ENCODE measurements at places on chromosomes 7 and 10.

GRCh38 chr10:71088054-71088453, 124.3 kb upstream of the UNC5B start:
- no peak for DNase-seq

GRCh38 chr10:133201151-133201947, 28.7 kb upstream of the UTF1 start:
- no peak for DNase-seq

GRCh38 chr10:92847202-92847864, 987 bp upstream of the EXOC6 start:
- DNase-seq = no peak

DNA sequence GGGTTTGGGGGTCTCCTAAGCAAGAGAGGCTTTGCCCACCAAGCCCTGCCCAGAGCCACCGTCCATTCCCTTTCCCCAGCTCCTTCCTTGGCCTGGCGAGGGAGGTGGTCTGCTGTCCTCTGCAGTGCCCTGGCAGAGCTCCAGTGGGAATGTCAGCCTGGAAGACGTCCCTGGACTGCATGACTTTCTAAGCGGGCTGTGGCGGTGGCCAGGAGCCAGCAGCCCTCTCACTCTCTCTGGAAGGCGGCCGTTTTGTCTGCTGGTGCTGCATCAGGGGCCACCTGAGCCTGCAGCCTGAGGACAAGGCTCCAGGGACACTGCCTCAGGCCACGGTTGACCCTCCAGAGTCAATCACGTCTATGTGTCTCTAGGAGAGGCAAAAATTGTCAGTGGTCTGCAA, 271.0 kb downstream of the SKAP2 start:
- peak; percentile 63 for DNase-seq

GRCh38 chr7:2763597-2763996, 75.6 kb downstream of the AMZ1 start:
- no peak for DNase-seq

GRCh38 chr10:42875798-42876341, 93.3 kb downstream of the BMS1 start:
- DNase-seq = peak; percentile 64

- peak; percentile 80 for DNase-seq
Observed at GRCh38 chr10:96339956-96340904, 18.6 kb downstream of the OPALIN start.

DNA sequence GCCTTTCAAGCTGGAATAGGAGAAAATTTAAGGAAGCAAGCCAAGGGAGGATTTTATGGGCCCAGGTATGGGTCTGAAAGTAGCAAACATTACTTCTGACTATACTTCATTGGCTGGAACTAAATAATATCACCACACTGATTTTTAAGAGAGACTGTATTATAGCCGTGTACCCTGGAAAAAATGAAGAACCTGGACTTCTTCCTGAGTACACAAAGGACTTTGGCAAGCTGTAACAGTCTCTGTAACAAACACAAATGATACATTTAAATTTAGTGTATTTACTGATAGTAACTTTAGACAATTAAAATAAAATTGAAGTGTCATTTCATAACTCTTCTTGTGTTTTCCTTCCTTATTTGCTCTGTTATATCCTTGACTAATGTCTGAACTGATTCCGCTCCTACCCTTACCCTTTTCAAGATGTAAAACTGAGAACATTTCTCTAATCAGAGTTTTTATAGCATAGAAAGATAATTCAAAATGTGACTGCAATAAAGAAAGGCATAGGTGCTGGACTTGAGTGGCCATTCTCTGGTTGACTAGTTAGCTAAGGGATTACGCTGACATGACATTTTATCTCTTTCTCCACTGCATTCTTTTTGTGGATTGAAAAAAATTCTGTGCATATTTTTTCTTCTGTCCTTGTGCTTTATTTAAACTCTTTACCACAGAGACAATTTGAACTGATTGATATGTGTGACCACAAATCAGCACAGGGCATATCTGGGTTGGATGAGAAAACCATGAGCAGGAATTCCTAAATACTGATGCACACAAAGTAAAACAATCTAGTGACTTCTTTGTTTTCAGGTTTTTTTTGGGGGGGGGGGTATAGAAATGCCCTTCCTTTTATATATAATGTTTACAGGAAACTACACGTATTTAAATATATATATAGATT, 349.7 kb downstream of the MDFIC start:
- no peak for DNase-seq

DNA sequence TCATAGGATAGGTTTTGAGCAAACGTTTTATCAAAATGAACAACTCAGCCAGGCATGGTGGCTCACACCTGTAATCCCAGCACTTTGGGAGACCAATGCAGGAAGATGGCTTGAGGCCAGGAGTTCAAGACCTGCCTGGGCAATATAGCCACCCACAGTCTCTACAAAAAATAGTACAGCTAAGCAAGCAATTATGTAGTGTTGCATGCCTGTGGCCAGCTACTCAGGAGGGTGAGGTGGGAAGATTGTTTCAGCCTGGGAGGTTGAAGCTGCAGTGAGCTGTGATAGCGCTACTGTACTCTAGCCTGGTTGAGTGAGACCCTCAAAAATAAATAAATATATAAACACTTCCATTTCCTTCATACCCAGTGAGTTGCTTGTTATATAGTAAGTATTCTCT, 67.1 kb downstream of the LSMEM1 start:
- DNase-seq = no peak

GRCh38 chr7:73342645-73343044, 14.7 kb downstream of the FKBP6 start:
- DNase-seq = peak; percentile 84

DNA sequence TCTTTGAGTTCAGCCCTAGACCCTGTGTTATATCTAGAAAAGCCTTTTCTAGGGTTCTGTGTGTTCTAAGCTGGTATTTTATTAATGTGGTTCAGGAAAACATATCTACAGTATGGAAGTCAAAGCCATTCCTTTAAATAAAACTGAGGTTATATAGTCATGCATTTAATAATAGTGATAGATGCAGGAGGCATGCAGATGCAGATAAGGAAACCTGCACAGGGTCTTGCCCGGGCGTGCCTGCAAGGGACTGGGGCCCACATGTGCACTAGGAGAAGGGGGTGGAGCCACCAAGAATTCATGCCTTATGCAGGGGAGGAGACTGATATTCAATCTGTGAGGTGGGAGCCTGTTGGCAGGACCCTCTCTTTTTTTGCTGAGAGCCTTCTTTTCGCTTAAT, 171.5 kb downstream of the PRPF18 start:
- peak; percentile 45 for DNase-seq

DNA sequence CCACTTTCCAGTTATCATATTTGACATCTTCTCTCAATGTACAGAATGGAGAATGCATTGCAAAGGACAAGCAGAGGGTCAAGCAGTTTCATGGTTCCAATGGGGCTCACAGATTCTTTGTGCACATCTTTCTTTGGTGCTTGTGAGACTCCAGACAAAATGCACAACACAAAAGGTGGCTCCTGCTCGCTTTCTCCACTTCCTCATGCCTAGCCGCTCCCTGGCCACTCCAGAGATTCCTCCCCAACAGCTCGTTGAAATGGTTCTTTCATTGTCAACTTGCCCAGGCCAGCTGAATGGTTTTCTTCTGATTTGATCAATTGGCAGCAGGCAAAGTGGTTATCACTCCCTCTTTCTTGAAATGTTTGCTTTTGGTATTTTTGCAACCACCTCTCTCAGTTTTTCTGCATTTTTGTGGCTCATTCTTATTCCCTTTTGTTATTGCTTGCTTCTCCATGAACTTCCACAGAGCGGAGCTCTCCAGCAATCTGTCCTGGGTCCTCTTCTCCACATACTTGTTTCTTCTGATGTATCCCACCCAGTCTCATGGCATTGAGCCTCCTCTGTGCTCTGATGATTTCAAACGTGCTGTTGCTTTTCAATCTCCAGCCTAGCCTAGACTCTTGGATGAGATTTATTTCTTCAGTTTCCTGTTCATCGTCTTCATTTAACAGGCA, 507.8 kb upstream of the MKI67 start:
- peak; percentile 57 for DNase-seq

- DNase-seq = no peak
Observed at GRCh38 chr10:71075086-71075758, 137.1 kb upstream of the UNC5B start.

DNA sequence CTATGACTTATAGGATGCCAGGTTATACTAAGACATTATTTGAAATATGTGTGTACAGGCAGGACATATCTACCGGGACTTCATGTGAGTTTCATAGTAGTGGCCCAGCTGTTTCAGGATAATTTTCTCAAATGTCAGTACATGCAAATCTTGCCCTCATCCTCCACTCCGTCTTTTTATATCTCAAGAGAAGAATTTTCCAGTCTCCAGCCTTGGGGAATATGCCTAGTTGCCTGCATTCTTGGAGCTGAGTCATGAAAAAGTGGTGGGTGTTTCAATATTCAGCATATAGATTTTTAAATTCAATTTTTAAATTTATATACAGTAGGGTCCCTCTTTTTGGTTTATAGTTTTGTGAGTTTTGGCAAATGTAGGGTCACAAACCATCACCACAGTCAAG, 236.7 kb downstream of the OTUD1 start:
- no peak for DNase-seq

DNA sequence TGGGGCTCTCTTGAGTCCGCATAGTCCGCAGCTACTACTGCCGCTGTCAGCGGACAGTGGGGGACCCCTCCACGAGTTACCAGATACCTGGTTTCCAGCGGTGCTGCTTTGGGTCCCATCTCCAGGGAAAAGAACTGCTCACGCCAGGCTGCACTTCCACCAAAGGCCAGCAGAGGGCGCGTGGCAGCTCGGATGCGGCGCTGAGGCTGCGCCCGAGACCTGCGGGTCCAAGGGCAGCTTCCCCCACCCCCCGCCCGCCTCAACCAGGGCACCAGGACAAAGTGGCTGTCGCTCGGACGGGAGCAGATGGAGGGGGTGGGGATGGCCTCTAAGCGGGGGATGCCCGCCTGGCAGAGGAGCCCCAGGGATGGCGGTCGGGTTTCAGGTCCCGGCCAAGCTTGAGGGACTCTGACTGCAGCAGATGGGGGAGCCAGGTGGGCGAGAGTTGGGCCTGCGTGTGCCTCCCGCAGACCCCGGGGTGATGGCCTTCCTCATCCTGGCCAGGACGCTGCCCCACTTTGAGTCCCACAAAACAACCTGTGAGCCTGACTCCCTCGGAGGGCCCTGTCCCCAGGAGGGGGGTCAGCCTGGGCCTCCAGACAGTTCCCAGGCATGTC, 23.8 kb upstream of the ZNF735 start:
- no peak for DNase-seq

DNA sequence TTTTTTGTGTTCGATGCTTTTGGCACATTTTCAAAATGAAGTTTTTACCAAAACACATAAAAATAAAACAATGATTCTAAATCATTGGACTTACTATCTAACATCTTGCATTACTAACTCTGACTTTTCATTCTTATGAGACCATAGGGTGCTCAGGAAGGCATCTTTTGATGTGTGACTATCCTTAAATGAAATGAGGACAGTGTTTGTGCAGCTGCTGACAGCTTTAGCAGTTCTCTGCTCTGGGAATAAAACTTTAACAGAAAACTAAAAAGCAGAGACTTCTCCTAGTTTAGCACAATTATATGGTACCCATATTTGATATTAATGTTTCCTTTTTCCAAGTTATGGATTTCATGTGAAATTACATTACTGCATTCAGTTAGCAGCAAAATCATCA, 471.6 kb downstream of the ARL4A start:
- no peak for DNase-seq

GRCh38 chr7:39949971-39950472, at the start of gene CDK13:
CDK13 (plus strand) TSS chr7:39950256; CDS start chr7:39950642, 386 bp downstream.
- peak; percentile 83 for DNase-seq

- DNase-seq = peak; percentile 80
Observed at GRCh38 chr7:80781561-80781979, 137.3 kb downstream of the SEMA3C start.

All from tongue (tissue), 3 donors.